ENCODE measurements at places on chromosomes 7 and 10.

GRCh38 chr7:110977127-110977737 lies 113.7 kb upstream of the LRRN3 start:
- DNase-seq = no peak

DNA sequence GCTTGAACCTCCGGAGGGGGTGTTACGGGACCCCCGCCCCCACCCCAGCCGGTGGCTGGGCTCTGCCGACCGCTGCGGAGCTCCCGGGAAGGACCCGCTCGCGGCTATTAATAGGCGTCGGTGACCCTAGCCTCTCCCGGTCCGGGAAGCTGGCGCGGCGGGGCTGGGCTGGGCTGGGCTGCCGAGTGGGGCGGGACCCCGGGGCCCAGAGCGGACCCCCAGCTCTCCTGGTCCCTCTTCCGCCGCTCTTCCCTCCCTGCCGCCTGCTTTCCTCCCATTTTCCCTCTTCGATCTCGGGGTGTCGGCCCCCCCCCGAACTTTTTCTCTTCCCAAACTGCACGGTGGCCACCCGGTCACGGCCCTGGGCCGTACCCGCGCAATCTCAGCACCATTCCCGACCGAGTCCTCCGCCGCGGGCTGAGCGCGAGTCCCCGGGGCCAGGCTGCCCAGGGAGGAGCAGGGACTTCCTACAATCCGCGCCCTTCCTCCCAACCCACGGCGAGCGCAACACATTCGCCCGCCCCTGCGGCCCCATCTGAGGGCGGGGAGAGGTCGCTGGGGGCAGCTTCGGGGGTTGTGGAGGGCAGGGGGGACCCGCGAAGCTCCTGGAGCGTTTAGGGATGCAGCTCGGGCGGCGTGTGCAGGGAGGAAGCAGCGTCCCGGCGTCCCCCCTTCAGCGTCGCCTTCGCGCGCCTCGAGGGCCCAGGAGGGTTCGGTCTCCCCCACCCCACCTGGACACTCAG lies 3.1 kb upstream of the ELFN1 start:
- DNase-seq = no peak

- DNase-seq = no peak
These were observed 45.8 kb downstream of the PRR15 start for GRCh38 chr7:29609162-29610037.

GRCh38 chr10:67156239-67156638 lies 230.4 kb downstream of the LRRTM3 start:
- no peak for DNase-seq

DNA sequence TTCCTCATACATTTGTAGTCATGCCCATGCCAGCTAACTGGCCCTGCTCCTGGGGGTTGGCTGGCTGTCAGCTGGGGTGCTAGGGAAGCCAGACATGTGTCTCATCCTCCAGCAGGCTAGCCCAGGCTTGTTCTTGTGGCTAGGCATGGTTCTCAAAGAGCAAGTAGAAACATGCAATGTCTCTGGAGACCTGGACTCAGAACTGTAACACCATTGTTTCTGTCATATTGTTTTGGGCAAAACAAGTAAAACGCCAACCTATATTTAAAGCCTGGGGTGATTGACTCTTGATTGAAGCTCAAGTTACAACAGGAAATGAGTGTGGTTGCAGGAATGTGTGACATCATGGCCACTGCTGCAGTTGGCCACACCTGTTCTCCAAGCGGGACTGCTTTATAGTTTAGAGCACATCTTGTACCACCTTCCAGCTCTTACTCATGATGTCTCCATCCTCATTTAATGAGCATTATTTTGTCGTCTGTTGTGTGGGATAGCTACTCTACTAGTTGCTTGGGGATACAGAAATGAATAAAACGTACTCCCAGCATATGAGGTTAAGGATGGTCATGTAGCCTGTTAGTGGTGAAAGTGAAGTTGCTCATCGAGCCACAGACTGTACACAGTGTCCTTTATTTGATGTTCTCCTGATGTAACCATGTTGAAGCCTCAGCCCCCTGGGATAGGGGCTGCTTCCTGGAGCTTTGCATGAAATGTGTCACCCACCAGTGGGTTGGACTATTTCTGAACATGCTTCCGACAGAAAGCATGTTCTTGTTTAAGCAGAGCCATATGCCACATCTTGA lies 168.4 kb downstream of the SORCS3 start:
- no peak for DNase-seq

DNA sequence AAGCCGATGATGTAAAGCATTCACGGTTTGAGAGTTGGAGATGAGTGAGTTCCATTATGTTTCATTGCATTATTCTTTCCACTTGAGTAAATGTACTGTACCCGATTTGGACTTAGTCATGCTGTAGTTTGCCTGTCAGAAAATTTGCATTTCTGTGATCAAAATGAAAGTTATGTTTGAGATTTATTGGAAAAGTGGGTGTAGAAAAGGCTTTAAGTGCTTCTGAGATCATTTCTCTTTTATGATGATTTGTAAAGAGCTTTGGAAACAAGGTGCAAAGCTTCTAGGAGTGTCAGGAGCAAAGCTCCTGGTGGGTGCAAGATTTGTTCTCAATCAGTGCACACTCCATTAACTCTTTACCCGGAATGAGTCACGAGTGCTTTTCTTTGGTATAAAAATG lies 204.1 kb upstream of the POM121L12 start:
- no peak for DNase-seq

DNA sequence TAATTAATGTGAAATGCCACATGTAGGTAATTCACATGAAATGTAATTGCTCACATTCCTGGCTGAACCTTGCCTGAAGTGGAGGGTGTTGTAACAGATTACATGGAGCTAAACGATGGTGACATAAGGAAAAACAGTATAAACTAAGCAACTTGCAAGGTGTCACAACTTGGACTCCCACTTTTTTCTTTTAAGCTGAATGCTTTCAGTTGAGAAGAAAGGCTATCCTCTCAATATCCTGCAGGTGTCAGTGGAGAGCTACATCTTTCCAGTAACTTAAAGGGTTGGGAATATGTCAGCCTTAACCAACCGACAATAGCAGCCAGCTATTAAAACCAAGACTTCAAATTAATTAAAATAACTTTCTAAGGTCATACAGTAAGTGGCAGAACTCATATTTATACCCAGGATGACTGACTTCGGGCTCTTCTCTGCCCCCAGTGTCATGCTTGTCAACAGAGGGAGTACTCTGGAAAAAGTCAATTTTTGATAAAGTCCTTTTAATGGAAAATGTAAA lies 33.7 kb downstream of the NRBF2 start:
- DNase-seq = peak; percentile 55

DNA sequence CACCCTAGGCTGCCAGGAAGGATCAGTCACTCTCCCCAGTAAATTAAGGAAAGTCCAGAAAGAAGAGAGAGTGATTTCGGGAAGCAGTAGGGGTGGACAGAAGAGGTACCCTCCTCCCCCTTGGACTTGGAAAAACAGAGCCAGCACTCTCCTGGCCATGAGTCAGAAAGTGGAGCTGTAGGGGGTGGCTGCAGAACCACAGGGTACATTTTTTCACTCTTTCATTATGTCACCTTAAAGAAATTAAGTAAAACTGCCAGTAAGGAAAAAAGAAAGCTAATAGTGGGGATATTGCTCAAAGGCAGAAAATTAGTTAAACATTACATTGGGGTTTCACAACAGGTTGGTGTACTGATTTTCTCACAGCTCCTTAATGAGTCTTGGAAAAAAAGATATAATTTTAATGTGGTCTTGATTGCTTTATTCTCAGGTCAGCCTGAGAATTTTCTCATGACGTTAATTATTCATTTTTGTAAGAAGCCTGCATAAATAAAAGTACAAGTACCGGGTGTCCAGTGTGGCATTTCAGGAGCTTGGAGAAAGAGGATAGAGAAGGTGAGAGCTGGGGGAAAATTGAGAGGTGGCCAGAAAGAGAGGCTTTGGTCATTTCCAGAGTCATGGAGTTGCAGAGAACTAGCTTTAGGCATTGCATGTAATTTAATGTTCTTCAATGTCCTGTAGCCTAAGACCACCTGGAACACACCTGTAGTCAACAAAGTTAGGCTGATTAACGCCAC lies 23.2 kb upstream of the AOAH start:
- peak; percentile 10 for DNase-seq

DNA sequence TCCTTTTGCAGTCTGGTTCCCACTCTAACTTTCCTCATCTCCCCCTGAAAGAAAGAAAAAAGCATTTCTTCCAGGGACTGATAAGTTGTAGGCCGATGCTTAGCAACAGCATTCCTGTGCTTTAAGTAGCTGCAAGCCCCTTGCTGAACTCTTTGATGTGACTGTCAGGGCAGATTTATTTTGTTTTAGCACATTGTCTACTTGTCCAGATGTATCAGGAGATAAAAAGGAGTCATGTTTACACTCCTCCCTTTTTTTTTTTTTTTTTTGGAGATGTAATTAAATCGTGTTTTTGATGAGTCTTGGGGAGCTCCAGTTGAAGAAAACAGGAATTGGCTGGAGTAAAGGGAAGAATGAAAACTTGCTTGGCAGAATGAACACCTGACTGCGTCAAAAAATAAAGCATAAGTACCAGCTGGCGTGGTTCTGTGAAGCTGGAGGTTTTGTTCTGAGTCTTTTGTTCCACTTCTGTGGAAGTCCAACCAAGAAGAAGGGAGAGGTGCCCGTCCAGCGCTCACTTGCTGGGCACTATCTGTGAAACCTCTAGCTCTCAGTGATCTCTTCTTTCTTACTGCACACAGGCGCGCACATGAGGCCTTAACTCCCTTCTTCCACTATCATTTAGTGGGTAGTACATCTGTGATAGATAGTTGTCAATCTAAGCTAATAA lies 871.7 kb downstream of the LRMDA start:
- no peak for DNase-seq

- DNase-seq = no peak
These were observed 74.4 kb downstream of the RAB11FIP2 start for GRCh38 chr10:117972168-117972837.

DNA sequence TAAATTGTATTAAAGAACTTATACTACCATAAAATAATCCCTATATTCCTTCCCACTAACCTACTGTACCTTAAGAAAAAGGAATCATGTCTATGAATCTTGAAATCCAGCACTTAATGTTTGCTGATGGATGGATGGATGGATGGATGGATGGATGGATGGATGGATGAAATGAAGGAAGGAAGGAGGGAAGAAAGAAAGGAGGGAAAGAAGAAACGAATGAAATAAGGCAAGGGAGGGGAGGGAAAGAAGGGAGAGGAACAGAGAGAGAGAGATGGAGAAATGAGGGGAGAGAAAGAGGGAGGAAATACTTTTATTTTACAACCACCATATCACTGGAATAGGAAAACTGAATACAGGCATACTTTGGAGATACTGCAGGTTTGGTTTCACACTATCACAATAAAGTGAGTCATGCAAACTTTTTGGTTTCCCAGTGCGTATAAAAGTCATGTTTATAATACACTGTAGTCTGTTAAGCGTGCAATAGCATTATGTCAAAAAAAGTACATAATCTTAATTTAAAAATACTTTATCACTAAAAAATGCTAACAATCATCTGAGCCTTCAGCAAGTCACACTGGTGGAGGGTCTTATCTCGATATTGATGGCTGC lies 219.8 kb downstream of the CHCHD3 start:
- no peak for DNase-seq

DNA sequence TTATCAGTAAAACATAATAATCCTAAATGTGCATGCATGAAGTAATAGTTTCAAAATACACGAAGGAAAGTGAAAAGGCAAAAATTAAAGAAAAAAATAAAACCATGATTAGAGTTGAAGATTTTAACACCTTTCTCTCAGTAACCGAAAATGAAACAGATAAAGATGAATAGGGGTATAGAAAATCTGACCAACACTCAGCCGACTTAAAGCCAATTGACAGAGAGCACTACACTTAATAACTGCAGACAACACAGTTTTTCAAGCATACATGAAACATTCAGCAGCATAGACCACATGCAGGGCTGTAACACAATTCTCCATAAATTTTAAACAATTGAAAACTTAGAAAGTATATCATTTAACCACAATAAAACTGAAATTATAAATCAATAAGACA lies 76.1 kb downstream of the CUBN start:
- no peak for DNase-seq

DNA sequence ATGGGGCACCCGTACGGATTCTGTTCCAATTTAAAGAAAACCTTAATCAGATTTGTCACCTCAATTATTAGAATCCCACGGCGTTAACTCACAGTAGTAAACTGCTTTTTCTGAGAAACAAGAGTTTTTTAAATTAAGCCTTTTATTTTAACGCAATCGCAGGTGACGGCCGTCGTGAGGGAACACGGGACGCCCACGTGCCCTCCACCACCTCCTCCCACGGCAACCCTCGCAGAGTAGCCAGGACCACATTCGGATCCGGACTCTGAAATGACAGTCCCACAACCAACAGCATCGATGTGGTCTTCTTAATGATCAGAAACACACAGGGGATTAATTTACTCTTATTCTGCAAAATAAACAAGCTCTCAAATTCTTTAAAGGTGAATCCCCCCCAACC lies 22.0 kb upstream of the GPR146 start:
- DNase-seq = no peak
